ENCODE measurements at places on chromosomes 12 and 14.

DNA sequence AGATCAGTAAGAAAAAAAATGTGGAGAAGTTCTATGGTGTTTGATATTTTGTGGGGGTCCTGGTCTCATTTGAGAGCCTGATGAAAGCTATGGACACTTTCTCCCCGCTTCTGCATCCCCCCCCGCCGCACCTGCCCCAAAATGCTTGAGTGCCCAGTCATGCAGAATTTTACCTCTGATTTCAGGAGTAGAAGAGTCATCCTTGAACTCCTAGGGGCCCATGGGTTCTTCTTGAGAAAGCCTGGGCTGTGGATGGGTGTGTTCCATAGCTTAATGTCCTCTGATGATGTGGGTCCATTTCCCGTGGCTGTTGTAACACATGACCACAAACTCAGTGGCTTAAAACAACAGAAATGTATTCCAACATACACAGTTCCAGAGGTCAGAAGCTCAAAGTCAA lies 248.8 kb upstream of the PWP1 start:
- no peak for DNase-seq

DNA sequence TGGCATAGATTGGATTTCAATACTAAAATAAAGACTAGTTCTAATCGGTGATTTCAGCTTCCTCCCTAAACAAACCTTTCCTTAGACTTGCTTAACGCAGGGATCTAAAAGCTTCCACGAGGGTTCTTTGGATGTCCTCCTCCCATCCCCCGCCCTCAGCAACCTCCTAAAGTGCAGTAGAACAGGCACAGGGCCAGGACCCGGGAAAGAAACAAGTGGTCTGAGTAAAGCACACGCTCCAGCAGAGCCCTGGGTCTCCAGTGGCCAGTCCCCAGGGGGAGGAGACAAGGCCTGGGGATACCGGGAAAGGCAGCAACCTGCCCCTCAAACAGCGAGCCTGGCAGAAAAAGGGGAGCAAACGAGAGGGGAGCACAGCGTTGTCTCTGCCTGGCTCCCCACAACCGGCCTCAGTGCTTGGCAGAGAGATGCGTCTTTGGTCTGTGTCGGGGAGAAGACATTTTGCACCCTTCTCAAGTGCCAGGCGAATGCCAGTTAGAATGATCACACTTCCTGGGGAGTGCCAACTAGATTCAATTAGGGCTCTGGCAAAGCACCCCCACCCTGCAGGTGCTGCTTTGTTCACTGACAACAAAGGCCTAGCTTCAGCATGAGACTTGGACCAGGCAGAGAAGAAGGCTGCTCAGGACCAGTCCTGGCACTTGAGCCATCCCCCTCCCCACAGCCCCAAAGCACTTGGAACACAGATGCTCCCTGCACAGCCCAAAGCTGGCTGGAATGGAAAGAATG lies 17.1 kb upstream of the SLC6A12 start:
- DNase-seq: no peak

DNA sequence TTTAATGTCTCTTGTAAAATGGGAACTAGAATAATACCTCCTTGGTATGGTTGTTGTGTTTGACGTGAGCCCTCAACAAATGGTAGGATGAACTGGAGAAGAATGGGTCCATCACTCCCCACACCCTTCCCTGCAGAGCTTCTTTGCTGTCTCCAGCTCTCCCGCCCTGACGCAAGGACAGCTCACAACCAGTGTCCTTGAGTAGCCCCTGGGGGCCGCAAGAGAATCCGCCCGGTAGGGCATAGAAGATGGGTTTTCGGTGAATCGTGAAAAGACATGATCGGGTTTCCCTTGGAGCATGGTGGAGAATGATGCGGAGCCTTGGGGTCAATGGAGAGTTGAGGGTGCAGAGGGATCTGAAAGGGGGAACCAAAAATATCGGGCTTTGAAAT lies 6.1 kb upstream of the PAX9 start:
- DNase-seq: no peak

DNA sequence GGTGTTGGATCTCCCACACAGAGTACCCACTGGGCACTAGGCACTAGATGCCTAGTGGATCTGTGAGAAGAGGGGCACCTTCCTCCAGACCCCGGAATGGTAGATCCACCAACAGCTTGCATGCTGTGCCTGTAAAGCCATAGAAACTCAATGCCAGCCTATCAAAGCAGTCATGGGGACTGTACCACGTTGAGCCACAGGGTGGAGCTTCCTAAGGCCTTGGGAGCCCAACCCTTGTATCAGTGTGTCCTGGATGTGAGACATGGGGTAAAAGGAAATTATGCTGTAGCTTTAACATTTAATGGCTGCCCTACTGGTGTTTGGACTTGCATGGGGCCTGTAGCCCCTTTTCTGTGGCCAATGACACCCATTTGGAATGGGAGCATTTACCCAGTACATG lies 1024.9 kb downstream of the TMEM121 start:
- no peak for DNase-seq
